ENCODE measurements at places on chromosomes 3 and 15.
A peak's percentile ranks its signal among the peaks of the same experiment; 100 is the strongest.

DNA sequence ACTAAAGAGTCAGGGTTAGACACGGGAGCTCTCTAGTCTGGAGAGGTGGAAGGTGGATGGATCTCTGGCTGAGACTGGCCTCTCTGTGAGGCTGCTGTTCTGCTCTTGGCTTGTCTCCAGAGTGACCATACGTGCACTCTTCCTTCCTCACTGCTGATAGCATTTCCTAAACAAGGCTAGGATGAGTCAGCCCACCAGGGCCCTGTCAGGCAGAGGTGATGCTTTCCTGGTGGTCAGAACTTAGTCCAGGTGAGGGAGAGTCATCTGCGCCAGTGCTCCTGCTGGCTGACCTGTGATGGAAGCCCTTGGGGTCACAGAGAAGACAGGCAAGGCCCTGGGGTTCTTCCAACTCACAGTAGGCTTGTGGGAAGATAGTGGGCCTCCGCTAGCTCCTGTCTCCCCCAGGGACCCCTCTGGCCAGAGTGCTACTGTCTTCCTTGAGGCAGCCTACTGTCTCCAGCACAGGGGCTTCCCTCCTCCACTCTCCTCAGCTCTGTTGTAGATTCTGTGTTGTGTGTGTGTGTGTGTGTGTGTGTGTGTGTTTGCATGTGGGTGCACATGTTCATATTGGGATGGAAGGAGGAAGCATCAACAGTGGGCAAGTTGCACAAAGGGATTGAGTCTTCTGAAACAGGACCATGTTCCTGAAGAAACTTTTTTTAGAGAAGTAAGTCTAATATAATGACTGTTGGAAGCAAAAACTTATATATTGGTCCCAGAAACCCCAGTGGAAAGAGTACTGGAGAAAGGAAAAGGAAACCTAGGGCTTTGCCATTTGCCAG, 16.5 kb downstream of the ALPK3 start:
- no peaks in the 10 kb centered on the region for H3K27me3 ChIP-seq
- H3K4me3 ChIP-seq: no peak overlapping the region
- no peak overlapping the region for H3K27ac ChIP-seq
- DNase-seq: no peak

DNA sequence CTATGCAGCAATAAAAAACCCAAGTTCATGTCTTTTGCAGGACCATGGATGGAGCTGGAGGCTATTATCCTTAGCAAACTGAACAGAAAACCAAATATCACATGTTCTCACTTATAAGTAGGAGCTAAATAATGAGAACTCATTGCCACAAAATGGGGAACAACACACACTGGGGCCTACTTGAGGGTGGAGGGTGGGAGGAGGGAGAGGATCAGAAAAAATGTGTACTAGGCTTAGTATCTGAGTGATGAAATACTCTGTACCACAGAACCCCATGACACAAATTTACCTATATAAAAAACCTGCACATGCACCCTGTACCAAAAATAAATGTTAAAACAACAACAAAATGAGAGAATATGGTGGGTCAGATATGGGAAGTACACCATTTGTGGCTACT, 49.6 kb upstream of the AADACL2 start:
- peaks cover 16% of the 10 kb centered on the region for H3K4me1 ChIP-seq
- no peak overlapping the region for H3K27ac ChIP-seq
- DNase-seq: no peak
- no peaks in the 10 kb centered on the region for H3K27me3 ChIP-seq

- no peaks in the 10 kb centered on the region for H3K36me3 ChIP-seq
- H3K4me1 ChIP-seq: no peaks in the 10 kb centered on the region
- no peak for DNase-seq
- H3K27me3 ChIP-seq: no peaks in the 10 kb centered on the region
- no peak overlapping the region for H3K4me3 ChIP-seq
Observed at GRCh38 chr3:27340534-27340933, 28.6 kb downstream of the NEK10 start.

- no peaks in the 10 kb centered on the region for H3K36me3 ChIP-seq
- H3K4me1 ChIP-seq: no peaks in the 10 kb centered on the region
- no peaks in the 10 kb centered on the region for H3K27me3 ChIP-seq
- no peak for DNase-seq
- no peak overlapping the region for H3K27ac ChIP-seq
- no peak overlapping the region for H3K4me3 ChIP-seq
Observed at GRCh38 chr3:121988146-121988545, 33.9 kb downstream of the ILDR1 start.

DNA sequence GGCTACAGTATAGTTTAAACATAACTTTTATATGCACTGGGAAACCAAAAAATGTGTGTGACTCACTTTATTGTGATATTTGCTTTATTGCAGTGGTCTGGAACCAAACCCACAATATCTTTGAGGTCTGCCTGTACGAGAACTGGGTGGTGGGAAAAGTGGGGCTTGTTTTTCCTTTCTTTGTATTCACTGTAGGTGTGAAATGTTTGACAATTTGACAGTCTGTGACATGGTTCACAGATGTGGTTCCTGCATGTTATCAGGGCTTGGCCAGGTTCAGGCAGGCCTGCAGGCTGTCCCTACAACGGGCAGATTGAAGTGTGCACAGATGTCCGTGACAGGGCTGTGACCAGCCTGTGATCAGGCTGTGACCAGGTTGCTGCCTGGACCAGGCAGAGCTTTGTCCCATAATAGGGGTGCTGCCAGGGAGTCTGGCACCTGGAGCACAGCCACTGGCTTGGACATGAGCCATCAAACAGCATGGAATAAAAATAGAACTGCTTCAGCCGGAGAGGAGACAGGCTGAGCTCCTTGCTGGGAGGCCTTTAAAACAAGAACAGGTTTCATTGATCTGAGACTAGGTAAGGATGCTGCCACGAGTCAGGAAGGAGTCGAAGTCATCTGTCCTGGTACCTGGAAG, 61.0 kb downstream of the KLF13 start:
- H3K27ac ChIP-seq: peak overlapping the region; percentile 41
- no peak for DNase-seq
- no peaks in the 10 kb centered on the region for H3K36me3 ChIP-seq
- no peaks in the 10 kb centered on the region for H3K27me3 ChIP-seq
- peaks cover 19% of the 10 kb centered on the region for H3K4me1 ChIP-seq

GRCh38 chr15:43285609-43286037, 18.9 kb upstream of the TGM5 start:
- H3K27ac ChIP-seq: no peak overlapping the region
- no peaks in the 10 kb centered on the region for H3K27me3 ChIP-seq
- DNase-seq: peak; percentile 13
- no peak overlapping the region for H3K4me3 ChIP-seq
- no peaks in the 10 kb centered on the region for H3K36me3 ChIP-seq
- H3K4me1 ChIP-seq: no peaks in the 10 kb centered on the region

DNA sequence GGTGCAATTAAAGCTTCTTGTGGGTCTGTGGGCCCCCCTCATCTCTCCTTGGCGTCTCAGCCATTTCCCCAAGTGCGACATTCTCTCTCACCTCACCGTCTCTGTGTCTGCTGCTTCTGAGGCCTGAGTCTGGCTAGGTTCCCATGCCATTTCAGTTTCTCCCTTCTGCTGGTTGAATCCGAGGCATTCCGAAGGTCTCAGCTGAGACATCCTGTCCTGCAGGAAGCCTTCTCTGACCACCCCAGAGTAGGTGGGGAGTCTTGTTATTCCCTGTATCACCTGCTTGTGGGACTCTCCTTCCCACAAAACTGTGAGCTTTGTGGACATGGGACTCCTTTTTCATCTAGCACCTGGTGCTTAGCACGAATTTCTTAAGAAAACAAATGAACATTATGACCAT, 78.3 kb downstream of the ASB7 start:
- H3K27me3 ChIP-seq: no peaks in the 10 kb centered on the region
- H3K36me3 ChIP-seq: no peaks in the 10 kb centered on the region
- H3K4me3 ChIP-seq: no peak overlapping the region
- H3K4me1 ChIP-seq: no peaks in the 10 kb centered on the region
- H3K27ac ChIP-seq: no peak overlapping the region
- DNase-seq: no peak

DNA sequence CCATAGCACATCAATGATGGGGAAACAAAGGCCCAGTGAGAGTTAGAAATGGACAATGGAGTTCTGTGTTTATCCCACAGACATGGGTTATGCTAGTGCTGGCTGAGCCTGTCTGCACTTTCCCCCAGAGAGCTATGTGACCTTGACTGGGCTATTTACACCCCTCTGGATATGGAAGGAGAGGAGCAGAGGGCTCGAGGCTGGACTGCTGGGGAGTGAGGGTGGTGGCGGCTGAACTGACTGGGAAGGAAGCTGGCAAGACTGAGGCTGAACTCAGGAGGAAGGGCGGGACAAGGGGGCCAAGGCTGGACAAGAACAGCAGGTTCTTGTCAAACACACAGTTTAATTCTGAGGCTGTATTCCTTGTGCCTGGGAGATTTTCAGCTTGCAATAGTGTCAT, 10.8 kb upstream of the INSYN1 start:
- H3K27ac ChIP-seq: no peak overlapping the region
- H3K27me3 ChIP-seq: no peaks in the 10 kb centered on the region
- H3K36me3 ChIP-seq: no peaks in the 10 kb centered on the region
- DNase-seq: no peak

- no peaks in the 10 kb centered on the region for H3K27me3 ChIP-seq
- no peak overlapping the region for H3K27ac ChIP-seq
- peak overlapping the region; percentile 73 for H3K4me3 ChIP-seq
- H3K4me1 ChIP-seq: no peaks in the 10 kb centered on the region
- H3K36me3 ChIP-seq: no peaks in the 10 kb centered on the region
Observed at GRCh38 chr3:109336291-109336861, 970 bp downstream of the DPPA4 start.

DNA sequence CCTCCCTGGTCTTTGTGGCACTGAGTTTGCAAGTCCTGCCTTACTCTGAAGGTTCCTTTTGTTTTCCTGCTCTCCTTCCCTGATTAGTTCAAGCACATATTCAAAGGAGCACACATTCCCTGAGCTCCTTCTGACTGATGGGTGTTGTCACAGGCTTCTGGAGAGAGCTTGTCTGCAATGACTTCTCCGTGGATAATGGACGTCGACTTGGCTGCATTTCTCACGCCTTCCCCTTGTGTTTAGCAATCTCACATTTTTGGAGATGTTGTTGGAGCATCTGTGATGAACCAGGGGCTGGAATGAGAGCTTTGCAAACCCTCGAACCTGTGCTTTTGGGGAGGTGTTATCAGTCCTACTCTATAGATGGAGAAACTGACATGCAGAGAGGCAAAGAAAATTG, 375.4 kb upstream of the PROK2 start:
- peaks cover 9% of the 10 kb centered on the region for H3K4me1 ChIP-seq
- H3K27ac ChIP-seq: no peak overlapping the region
- no peaks in the 10 kb centered on the region for H3K27me3 ChIP-seq
- DNase-seq: no peak
- no peak overlapping the region for H3K4me3 ChIP-seq

DNA sequence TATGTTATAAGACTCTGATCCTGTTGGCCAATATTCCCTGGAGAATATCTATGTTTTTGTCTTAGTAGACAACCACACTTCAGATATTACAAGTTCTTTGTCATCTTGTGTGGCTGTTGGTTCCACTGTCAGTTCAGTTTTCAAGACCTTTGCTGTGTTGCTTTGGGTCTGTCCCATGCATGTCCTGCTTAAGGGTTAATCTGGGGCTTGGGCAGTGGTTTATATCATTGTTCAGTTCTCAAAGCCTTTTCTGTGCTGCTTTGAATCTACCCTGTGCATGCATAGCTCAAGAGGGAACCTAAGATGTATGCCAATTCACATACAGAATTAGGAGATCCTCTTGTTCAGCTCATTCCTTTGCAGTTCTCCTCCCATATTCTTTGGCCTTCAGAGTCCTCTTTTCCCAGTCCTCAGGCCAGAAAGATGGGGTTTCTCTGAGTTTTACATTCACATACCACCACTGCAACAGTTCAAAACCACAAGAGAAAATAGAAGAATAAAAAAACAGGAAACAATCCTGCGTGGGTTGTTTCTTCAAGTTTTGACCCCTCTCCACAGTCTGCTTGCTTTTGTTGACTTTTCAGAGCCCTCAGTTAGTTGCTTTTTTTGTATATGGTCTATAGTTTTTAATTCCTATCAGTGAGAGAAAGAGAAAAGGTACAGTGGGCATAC, 21.6 kb downstream of the BUB1B start:
- no peak overlapping the region for H3K27ac ChIP-seq
- no peaks in the 10 kb centered on the region for H3K4me1 ChIP-seq
- no peak overlapping the region for H3K4me3 ChIP-seq
- no peak for DNase-seq
- H3K36me3 ChIP-seq: no peaks in the 10 kb centered on the region

- H3K27me3 ChIP-seq: no peaks in the 10 kb centered on the region
- no peaks in the 10 kb centered on the region for H3K4me1 ChIP-seq
- H3K36me3 ChIP-seq: no peaks in the 10 kb centered on the region
- no peak overlapping the region for H3K27ac ChIP-seq
Observed at GRCh38 chr3:20173844-20174410, 12.1 kb downstream of the SGO1 start.

DNA sequence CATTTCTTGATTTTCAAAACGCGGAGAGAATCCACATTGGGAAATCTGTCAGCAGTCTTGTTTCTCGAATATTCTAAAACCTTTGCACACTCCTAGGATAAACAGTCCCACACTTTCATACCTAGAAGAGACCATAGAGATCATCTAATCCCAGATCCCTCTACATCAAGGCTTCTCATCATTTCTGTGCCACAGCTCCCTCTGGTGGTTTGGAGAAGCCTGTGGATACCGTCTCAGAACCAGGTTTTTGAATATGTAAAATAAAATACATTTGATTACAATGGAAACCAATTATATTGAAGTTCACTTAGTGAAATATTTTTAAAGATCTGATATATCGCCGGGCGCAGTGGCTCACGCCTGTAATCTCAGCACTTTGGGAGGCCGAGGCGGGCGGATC, 211.9 kb upstream of the GOLGA6L4 start:
- H3K4me1 ChIP-seq: no peaks in the 10 kb centered on the region
- peaks cover 17% of the 10 kb centered on the region for H3K36me3 ChIP-seq
- H3K4me3 ChIP-seq: no peak overlapping the region
- DNase-seq: no peak
- no peaks in the 10 kb centered on the region for H3K27me3 ChIP-seq
- H3K27ac ChIP-seq: no peak overlapping the region

DNA sequence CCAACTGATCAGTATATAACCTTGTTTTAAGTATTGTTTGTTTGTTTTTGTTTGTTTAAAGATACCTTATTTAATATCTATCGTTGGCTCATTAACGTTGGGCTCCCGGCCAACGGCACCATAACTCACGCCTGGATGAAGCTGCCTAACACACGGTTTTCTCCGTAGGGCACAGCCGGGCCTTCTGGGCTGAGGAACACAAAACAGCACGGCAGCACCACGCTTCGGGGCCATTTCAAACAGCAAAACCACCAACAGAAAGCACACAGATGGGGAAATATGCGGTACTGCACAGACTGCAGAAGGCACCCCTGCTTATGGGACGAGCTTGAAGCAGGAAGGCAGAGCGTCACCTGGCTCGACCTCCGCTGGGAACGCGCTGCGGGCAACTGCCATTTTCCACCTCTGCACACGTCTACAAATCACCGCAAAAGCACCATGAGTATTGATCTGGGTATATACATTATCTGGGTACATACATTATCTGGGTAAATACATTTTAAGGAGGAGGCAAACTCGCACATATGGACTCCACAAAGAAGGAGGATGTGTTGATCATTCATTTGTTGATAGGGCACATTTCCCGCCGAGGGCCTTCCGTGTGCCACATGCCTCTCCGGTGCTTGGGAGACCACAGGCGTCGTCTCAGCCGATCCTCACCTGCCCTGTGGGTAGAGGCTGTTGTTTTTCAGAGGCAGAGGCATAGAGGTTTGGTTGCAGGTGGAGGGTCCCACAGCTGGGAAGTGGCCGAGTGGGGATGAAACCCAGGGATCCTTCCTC, 123.7 kb upstream of the ATP2B2 start:
- no peaks in the 10 kb centered on the region for H3K27me3 ChIP-seq
- DNase-seq: no peak
- no peak overlapping the region for H3K4me3 ChIP-seq
- no peaks in the 10 kb centered on the region for H3K4me1 ChIP-seq

All from thoracic aorta (tissue), 2 donors.